ENCODE measurements at places on chromosomes 4 and X.

DNA sequence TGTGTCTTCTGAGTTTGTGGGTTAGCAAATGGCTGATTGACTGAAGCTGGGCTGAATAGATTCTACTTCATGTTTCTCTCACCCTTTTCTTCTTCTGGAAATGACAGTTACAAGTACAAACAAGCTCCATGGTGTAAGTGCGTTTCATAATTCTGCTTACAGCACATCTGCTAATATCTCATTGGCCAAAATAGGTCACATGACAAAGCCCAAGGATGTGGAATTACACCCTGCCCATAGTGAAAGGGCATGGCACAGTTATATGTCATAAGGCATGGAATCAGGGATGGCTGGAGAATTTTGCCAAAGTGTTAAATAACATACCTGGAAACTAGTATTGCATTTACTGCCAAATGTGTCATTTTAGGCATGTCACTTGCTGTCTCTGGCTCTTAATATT lies 327.2 kb downstream of the NKX6-1 start:
- ATAC-seq = no peak

DNA sequence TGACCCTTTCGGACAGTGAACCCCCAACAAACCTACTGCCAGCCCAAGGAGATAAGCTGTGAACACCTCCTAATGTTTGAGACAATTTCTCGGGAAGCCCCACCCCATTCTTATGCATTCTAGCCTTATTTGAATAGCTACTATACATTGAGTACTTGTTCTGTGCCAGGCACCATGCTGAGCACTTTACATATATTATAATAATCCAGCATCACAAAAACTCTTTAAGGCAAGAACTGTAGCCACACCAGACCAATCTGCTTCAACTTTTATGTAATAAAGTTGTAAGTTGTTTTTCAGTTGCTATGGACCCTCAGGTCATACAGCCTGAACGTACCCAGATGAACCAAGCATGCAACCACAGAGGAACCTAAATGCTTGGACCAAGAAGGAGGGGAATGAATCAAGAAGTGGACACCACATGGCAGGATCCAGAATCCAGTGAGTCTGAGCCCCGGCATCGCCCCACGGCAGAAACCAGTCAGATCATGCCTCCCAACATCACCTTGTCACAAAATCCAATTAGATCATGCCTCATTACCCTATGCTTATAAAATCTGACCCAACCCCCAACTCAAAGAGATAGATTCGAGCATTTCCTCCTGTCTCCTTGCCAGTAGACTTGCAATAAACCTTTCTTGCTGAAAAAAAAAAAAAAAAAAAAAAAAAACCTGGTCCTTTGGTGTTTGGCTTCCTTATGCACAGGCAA lies 225.0 kb downstream of the QDPR start:
- ATAC-seq = no peak

DNA sequence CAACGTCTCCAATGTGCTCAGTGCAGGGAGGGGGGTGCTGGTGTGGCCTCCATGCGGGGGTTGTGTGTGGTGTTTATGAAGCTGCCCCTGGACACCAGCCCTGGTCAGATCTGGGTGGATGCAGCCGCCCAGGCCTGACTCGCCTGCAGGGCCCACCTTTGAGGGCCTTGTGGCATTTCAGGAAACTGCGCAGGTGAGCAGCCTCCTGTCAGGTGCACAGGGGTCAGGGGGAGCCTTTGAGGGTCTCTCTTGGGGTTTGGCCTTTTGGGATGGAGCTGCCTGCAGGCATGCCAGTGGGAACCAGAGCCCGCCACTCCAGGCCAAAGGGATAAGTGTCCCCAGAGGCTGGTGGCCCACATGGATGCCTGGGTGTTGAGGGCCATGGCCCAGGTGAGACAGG lies 45.4 kb downstream of the ADRA2C start:
- ATAC-seq = no peak

DNA sequence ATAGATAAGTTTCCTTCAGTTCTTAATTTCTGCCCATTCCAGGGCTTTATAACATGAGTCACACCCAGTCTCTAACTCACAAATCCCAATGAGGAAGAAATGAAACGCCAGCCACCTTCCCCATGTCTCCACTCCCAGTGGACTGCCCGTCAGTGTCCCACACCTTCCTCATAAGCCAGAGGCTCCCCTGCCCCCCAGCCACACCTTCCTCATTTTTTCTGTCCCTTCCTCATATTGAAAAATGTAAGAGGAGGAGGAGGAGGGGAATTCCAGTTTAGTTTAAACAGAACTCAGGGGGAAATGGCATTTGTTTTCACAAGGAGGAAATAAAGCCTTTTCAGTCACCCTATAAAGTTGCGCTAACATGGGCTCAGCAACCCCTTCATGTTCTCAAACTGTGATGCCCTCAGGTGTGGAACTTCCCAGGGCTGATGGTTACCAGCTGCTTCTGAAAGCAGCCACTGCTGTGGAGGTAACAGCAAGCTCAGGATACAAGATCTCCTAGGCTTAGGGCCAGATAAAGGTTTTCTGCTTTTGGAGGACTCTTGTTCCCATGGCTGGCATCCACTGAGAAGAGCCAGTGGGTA lies 97.8 kb downstream of the PARM1 start:
- no peak for ATAC-seq

DNA sequence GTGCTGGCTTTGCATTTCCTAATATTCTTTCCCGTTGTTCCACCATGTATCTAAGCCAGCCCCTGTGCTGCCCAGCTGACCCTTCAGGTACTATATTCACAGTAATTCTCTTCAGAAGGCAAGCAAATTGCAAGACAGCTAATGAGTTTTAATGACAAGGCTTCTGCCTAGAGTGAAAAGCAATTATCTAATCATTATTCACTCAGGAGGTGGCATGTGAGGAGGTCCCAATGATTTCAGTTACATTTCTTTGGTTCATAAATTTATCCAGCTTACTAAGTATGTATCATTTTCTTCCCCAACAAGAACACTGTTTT lies 123.0 kb downstream of the RASGEF1B start:
- no peak for ATAC-seq

DNA sequence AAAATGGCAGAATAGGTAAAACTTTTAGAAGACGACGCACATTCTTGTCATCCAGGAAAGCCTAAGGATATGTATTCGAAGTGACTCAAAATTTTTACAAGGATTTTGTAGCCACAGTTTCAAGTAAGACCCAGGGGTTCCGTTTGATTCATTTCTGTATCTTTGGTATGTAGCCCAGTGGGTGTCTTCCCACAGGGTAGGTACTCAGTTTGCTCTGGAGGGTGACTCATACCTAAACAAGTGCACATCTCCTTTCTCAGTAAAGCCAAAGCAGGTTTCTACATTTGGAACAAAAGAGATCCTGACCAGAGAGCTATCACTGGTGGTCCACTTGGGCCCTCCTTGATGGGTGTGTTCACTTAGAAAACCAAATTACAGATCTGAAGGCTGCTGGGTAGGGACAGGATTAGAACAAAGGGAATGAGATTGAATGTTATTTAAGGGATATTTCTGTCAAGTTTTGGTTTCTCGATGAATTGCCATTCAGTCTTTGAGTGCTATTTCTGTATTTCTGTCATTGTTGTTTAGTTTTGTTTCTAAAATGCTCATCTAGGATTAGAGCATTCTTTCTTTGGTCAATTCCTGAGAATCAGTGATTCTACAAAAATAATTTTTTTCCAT lies 56.1 kb downstream of the PLS3 start:
- ATAC-seq = peak; percentile 68

GRCh38 chr4:10622728-10623127 lies 61.8 kb downstream of the CLNK start:
- no peak for ATAC-seq

DNA sequence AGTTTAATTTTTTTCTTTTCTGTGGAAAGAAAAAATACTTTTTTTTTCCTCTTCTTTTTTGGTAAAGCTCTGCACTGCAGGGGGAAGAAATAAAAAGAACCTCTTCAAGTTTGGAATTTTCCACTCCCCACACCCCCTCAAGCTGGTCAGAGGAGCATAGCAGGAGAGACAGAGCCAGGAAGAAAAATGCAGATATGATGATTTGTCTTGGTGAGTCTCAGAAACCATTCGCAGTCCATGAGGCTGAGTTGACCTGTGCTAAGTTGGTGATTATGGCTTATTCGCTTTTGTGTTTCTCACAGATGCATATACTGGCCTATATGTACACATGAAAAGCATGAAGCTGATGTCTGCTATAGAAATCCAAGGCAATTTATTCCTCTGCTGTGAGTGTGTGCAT lies 205.9 kb downstream of the LDB2 start:
- no peak for ATAC-seq

DNA sequence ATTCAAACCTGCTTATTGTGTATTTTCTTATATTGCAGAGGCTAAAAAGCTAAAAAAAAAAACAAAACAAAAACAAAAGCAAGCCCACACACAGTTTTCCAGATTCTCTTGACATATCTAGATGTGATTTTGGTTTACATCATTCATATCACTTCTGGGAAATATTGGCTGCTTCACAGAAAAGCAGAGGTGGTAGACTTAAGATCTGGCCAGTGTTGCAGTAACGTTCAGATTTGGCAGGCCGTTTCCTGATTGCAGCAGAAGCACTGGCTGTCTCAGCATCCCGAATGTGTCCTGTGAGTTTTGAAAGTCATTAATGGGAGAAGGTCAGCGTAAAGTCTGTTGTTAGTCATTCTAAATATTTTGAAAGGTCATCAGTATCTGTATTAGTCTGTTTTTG lies 2062.0 kb downstream of the ARAP2 start:
- ATAC-seq = no peak

- ATAC-seq = peak; percentile 75
These were observed 156.6 kb upstream of the ARSJ start for GRCh38 chr4:114136069-114136468.

GRCh38 chr4:17448689-17449088 lies 63.2 kb downstream of the QDPR start:
- 0 out of 3 replicates have a peak, but pooled peaks have one; percentile 17 for ATAC-seq

DNA sequence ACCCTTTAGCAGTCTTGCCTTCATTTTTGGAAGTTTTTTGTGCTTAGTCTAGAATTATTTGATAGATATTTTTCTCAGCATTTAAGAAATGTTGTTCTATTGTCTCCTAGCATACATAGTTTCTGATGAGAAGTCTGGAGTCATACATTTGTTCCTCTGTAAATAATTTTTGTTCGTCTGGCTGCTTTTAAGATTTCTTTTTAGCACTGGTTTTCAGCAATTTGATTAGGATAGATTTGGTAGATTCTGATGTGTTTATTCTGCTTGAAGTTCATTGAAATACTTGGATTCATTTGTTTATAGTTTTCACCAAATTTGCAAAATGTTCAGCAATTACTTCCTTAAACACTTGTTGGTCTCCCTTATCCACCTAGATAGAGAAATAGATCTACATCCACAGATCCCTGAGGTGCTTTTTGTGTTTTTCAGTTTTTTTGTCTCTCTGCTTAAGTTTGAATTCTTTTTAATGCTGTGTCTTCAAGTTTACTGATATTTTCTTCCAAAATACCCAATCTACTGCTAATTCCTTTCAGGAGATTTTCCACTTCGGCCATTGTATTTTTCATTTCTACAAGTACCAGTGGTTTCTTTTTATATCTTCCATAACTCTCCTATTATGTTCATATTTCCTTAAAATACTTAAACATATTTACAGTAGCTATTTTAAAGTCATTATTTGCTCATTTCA lies 64.9 kb downstream of the ABLIM2 start:
- ATAC-seq = no peak

GRCh38 chr4:5992171-5992827 lies 25.9 kb downstream of the C4orf50 start:
- no peak for ATAC-seq

- ATAC-seq = peak; percentile 67
These were observed 677 bp upstream of the CYP4V2 start for GRCh38 chr4:186190581-186191199.

DNA sequence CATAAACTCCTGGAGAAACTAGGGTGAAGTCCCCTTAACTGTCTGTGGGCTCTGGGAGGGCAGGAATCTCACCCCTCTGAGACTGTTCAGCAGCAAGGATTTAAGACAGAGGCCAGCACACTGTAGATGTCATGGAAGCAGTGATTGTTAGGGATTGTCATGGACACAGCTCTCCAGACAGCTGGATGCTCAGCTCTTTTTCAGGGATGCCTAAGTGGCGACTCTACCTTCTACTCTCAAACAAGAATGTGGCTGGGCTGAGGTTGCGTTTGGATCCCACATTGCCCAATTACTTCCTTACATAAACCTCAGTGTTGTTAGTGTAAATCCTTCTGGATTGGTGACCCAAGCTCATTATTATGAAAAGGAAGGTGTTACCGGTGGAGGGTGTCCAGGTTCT lies 291.9 kb upstream of the VCX3A start:
- no peak for ATAC-seq

GRCh38 chr4:3366893-3367775 lies 74.3 kb downstream of the RGS12 start:
- no peak for ATAC-seq

GRCh38 chrX:114532111-114532805 lies 51.6 kb upstream of the HTR2C start:
- ATAC-seq = peak; percentile 92

DNA sequence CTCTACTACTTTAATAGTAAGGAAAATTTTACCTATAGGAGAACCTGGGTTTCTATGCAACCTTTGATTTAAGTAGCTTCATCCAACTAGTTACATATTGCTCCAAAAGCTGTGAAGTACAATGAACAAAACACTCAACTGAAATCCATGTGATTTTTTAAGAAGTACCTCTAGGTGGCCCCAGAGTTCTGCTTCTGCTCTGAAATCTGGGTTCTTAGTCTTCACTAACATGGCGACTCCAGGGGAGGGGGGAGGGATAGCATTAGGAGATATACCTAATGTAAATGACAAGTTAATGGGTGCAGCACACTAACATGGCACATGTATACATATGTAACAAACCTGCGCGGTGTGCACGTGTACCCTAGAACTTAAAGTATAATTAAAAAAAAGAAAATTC lies 73.4 kb upstream of the MAGEB2 start:
- ATAC-seq = peak; percentile 87

GRCh38 chrX:8289523-8289922 lies 118.5 kb upstream of the VCX2 start:
- ATAC-seq = no peak

- ATAC-seq = no peak
These were observed 2458.5 kb downstream of the ARAP2 start for GRCh38 chr4:33785843-33786242.

GRCh38 chrX:115946059-115946458 lies 224.5 kb upstream of the AGTR2 start:
- no peak for ATAC-seq

GRCh38 chr4:151930372-151930771 lies 169.6 kb upstream of the GATB start:
- ATAC-seq = no peak

GRCh38 chr4:4182835-4183568 lies 43.7 kb downstream of the OTOP1 start:
- ATAC-seq = no peak

GRCh38 chr4:128384091-128384520 lies 96.5 kb upstream of the PGRMC2 start:
- ATAC-seq = peak; percentile 34

- ATAC-seq = no peak
These were observed 5.2 kb downstream of the LDB2 start for GRCh38 chr4:16893141-16893651.

DNA sequence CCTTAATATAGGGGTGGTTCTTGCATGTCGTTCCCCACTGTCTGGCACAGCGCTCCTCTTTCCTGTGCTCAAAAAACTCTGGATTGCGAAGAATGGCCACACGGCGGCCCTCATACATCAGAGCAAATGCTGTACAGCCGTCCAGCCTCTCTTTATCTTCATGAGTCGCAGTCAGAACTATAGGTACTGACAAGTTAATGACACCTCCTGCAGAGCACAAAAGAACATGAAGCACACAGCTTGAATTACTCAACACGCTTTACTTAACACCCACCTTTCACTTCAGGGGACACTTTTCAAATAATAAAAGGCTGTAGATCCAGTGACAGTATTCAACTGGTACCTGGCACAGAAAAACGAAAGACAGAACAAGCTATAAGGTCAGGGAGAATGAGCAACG lies 65.3 kb downstream of the PAPSS1 start:
- ATAC-seq = no peak

- no peak for ATAC-seq
These were observed 214.2 kb downstream of the RBMX2 start for GRCh38 chrX:130615941-130616340.
